Stimulated activated CD8-positive, alpha-beta memory T cell treated with anti-CD3 and anti-CD28 coated beads, Interleukin-2, amount 100 ng/mL, for 1 hour (primary cell): ENCODE measurements at places on chromosomes 11 and 22.
A peak's percentile ranks its signal among the peaks of the same experiment; 100 is the strongest.

- no peak for DNase-seq
Observed at GRCh38 chr11:131533998-131534397, 163.6 kb downstream of the NTM start.

DNA sequence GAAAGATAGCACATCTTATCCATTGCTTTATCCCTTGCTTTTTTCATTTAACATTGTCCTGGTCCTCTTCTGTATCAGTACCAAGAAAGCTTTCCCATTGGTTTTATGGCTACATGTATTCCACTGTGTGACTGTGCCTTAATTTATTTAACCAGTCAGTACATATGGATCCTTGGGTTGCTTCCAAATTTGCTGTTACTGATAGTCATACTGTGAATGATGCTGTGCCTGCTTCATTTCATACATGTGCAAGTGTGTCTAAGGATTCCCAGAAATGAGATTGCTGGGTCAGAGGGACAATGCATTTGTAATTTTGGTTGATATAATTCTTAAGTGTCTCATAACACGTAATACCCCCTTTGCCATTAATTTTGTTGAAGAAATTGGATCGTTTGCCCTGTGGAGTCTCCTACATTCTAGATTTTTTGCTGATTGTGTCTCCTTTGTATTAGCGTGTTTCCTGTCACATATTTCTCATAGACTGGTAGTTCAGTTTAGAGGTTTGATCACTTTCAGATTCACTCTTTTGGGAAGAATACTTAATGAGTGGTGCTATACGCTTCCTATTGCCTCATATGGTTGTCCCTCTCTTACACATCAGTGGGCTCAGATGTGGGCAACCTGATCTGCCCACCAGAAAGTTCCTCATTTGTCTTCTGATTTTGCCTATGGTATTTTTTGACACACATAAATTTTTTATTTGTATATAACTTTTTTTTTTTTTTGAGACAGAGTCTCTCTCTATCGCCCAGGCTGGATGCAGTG lies 35.3 kb downstream of the MYBPC3 start:
- DNase-seq: no peak

DNA sequence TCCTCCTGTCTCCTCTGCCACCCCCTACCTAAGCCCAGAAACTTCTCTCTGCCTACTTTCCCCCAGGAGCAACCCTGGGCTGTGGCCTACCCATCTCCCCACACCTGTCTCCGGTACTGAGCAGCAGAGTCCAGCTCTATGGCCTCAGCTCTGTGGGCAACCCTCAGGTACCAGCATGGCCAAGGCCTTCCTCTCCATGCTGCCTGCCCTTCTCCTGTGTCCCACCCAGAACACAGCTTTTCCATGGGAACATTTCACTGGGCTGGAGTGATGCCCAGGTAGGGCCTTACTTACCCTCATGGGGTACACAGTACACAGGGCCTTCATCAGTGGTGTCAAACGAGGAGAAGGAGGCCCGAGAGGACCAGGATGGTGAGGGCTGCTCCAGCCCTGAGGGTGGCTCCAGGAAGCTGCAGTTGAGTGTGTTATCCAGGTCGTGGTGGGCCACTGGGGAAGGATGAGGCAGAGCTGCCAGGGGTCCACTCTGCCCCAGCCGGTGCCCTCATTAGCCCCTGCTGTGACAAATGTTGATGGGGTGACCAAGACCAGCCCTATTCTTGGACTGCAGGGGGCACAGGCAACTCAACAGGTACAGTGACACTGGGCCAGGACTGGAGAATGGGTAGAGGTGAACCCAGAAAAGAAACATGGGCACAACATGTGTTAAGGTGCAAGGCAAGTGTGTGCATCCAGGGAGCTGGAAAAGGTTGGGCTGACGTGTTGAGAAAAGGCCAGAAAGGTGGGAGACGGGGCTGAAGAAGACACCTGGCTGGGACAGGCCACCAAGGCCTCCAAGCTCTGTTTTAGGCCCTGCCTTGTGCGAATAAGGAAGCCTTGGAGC lies 10.3 kb downstream of the SCARF2 start:
- DNase-seq: no peak

DNA sequence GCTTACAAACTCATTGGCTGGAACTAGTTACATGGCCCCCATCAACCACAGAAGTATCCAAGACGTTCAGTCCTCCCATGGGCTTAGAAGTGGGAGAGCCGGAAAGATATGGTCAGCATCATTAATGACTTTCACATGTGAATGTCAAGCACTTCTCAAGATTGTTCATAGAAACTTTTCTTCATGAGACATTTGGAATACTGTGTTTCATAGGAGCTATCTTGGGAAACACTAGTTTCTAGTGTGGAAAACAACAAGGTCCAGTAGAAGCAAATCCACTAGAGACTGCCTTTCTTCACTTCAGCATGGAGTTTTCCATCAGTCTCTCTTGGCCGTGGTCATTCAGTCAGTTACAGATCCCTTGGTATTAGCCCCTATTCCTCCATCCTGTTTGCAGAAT lies 160.9 kb downstream of the C11orf91 start:
- no peak for DNase-seq

DNA sequence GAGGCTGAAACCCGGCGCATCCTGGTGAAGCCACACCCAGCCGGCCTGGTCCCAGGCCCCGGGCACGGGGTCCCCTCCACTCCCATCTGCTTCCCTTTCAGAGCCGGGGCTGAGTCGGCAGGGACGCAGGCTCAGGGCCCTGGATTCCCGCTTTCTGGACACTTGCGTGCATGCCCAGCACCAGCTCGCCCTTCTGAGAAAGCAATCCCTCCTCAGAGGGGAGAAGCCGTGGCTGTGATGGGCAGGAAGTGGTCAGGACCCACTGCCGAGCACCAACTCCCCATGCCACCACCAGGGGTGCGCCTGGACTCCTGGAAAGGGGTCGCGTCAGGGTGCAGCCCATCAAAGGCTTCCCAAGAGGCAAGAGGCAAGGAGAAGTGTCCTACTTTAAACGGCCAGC lies 15.1 kb downstream of the CDKN1C start:
- DNase-seq: no peak

GRCh38 chr11:34161812-34162492 lies 56.5 kb downstream of the NAT10 start:
- DNase-seq: peak; percentile 18

DNA sequence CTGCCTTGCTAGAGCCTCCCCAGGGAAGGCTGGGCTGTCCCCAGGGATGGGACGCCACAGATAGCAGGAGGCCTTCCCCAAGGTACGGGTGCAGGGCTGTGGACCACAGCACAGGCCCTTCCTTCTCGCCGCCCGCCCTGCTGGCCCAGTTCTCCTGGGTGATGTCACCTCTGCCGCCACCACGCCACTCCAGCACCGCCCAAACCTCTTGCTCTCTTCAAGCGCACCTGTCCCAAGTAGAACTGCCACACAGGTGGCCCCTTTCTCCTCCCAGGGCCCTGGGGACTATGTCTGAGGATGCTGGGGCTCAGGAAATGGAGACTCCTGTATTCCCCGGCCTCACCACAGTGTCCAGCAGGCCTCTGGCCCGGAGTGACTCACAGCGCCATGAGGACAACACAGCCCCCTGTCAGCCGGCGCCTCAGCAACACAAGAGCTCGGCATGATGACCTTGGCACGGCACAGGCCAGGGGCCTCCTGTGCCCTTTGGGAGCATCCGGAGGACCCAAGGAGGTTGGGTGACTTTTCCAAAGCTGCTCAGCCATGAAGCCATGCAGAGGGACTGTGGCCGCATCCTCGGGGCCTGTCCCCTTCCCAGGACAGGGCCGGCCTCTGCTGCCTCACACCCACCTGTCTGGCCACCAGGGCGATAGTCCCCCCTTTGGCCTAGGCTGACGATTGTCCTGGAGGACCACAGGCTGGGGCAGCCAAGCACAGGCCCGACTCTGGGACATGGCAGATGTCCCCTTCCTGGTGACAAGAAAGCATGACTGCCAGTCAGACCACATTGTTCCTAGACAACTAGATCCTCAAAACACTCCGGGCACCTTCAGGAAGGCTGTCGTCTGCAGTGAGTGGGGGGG lies 1023.5 kb downstream of the BRD1 start:
- no peak for DNase-seq

DNA sequence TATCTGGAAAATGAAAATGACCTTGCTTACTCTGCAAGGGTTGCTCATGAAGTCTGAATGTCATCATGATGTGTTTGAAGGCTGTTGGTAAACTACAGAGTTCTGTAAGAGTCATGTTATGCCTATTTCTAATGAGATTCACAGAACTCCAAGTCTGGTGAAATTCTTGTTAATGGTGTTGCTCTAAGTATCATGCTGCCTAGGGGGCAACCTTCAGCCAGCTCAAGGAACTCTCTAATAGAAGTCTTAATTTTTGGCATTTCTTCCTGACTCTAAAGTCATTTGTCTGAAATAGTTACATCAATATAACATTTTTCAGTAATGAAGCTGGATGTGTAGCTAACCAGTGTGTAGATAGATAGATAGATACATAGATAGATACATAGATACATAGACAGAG lies 302.8 kb downstream of the FAT3 start:
- no peak for DNase-seq

- DNase-seq: no peak
Observed at GRCh38 chr22:37343863-37344734, 61.8 kb downstream of the CYTH4 start.

- DNase-seq: no peak
Observed at GRCh38 chr11:125945797-125946520, at the start of gene VSIG10L2. VSIG10L2 (plus strand) TSS chr11:125946044; CDS start chr11:125946056, 12 bp downstream.

- peak; percentile 28 for DNase-seq
Observed at GRCh38 chr22:42169055-42169469, 38.5 kb upstream of the CYP2D6 start.

DNA sequence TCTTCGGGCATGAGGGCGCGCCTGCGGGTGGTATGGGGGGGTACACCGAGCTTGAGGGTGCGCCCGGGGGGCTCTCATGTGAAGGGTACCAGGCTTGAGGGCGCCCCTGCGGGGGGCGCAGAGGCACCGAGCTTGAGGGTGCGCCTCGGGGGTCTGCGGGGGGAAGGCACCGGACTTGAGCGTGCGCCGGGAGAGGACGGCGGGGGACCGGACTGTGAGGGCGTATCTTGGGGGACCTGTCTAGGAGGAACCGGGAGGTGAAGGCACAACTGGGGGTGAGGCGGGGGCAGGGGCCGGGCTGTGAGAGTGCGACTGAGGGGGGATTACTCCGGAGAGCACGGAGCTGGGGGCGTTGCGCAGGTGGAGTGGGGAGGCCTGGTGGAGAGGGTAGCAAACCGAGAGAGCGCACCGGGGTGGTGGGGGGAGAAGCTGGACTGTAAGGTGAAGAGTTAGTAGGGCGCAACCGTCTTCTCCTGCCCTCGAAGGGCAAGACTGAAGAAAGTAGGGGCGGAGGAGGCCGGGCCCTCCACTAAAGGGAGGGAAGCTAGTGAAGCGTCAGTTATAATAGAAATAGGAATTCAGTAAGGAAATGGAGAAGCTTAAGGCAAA lies 1.1 kb upstream of the DDX6 start:
- no peak for DNase-seq

DNA sequence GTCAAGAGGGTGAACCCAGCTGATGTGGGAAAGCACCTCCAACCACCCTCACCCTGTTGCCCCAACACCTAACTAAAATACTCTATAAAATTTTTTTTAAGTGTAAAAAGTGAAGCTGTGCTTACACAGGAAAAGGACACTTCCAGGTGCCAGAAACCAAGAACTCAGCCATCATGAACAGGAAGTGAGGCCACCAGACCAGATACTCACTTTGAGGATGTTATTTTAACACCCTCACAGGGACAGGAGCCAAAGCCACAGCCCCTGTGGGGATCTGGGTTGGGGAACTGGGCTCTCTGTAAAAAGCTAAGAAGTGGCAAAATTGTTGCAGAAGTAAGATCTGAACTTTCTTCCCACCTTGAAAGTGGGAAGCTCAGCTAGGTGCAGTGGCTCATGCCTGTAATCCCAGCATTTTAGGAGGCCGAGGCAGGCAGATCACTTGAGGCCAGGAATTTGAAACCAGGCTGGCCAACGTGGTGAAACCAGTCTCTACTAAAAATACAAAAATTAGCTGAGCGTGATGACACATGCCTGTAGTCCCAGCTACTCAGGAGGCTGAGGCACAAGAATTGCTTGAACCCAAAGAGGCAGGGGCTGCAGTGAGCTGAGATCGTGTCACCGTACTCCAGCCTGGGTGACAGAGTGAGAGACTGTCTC lies 3.8 kb downstream of the RSPH14 start:
- peak; percentile 16 for DNase-seq

DNA sequence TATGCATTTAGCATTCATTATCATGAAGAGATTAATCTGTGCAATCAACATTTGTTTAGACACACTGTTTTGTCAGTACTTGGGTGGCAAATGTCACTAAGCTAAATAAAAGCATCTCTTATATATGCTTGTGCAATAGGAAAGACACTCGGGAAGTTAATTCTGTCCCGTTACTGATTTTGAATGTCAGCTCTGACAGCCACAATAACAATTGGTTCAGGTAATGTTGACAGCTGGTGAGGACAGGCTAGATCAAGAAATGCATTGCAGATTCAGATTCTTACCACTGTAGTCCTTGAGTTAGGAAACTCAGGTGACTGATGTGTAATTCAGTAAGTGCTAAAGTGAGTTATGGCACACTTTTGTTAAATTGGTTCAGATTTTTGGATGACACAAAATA lies 523.8 kb upstream of the FAT3 start:
- no peak for DNase-seq

DNA sequence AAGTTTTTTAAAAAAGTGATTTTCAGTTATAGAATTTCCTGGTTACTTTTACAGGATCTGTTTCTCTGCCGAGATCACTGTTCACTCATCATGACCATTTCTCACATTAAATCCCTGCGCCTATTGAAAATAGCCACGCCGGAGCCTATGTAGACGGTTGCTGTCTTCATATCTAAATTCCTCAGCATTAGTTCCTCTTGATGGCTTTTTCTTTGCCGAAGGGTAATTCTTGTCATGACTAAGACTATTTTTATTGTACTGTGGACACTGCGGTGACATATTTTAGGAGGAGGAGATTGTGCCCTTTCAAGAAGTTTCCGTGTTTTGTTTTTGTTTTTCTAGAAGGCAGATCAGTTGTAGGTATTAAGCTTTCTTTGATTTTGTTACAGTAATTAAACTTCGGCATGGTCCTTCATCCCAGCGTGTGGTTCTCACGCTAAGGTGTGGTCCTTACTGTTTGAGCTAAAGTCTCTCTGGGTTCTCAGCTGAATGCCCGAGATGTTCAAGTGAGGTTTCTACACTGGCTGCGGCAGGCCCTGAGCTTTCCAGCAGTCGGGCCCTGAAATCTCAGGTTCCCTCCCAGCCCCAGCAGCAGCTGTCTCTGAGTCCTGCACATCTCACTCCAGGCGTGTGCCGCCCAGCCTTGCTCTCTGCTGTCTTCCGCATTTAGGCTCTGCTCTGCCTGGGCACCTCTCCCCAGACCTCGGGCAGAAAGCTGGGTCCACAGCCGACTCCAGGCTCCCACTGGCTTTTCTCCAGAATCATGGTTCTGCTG lies 1110.5 kb downstream of the TBC1D22A start:
- no peak for DNase-seq
